ENCODE measurements at places on chromosomes 4 and X.

DNA sequence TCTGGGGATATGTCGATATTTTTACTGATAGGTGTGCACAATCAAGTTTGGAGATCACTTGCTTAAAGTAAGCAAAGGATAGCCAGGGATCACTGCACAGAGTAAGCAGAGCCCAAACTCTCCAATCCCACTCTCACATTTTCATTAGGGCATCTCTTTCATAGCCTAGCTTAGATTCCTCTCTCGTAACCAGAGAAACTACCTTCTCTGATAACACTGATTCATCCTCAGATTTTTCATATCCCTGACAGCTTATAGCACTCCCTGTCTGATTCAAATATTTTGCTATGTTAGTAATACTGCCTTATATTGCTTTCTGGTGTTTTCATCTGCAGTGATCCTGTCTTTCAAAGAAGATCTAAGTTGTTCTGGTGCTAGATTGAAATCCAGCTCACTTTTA lies 123.7 kb downstream of the CBLL2 start:
- DNase-seq: no peak

DNA sequence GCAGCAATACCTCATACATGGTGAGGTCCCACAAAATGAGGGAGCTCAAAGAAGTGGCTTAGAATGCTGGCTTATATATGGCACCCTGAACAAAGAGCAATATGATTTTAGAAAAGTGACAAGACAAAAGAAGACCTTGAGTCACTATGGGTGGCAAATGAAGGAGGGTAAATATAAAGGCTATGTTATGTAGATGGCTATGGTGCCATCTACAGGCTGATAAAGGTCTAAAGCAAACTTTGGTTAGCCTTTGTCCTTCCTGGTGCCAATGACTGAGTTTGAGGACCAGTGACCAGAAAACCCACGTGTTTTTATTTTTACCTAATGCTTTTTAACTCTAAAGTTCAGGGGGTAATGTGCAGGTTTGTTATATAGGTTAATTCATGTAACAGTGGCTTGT lies 151.8 kb downstream of the CCNG2 start:
- DNase-seq: no peak

DNA sequence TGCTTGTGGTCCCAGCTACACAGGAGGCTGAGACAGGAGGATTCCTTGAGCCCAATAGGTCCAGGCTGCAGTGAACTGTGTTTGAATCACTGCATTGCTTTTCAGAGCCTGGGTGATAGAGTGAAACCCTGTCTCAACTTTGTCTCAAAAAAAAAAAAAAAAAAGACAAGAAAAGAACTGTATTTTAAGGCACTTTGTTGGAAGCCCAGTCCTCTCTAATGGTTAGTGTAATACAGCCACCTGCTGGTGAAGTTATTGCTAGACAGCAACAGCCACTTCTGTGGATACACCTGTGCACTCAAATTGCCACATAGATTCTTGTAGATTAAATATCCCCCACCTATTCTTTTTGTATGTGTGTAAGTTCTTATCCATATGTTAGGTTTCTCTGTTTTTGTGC lies 10.1 kb upstream of the FGG start:
- no peak for DNase-seq

- no peak for DNase-seq
These were observed 19.3 kb upstream of the ADD1 start for GRCh38 chr4:2824329-2824835.

DNA sequence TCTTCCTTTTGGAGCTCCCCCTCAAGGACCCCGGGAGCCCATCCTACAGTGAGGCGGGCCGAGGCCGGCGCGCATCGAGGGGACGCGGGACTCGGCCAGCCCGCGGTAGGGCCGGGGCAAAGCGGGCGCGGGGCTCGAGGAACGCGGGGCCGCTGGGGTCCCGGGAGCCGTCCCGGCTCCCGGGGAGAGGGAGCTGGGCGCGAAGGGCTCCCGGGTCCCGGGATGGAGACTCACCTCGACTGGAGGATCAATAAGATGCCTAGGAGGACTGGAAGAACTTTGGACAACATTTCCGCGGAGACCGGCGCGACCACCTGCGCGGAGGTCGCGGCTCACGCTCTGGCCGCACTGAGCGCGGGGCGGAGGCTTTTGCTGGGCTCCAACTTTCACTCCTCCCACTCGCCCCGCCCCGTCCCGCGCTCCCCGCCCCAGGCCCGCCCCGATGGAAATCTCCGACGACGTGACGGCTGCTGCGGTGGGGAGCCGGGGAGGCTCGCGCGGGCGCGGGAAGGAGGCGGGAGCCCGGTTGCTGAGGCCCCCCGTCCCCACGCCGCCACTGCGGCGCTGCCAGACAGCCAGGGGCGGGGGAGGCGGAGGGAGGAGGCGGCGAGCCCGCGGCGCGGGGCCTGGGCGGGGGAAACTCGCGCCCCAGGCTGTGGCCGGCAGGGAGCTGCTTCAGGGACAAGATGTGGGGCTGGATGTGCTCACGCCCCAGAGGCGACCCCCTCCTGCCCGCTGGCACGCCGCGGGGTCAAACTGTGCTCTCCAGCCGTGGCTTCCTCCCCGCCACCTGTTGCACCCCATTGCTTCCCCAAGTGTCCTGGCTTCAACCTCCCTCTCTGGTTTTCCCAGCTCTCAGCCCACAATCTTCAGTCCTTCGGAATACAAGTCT lies at the start of gene GABRE:
TSS of gene GABRE (minus strand) at position 341 of the 892 bp plus-strand sequence. CDS start at position 290, 51 bp downstream.
- no peak for DNase-seq

- peak; percentile 27 for DNase-seq
These were observed 1.9 kb upstream of the HAUS3 start for GRCh38 chr4:2243681-2244380.

- DNase-seq: no peak
These were observed 140.0 kb downstream of the DHRSX start for GRCh38 chrX:2360731-2361130.

DNA sequence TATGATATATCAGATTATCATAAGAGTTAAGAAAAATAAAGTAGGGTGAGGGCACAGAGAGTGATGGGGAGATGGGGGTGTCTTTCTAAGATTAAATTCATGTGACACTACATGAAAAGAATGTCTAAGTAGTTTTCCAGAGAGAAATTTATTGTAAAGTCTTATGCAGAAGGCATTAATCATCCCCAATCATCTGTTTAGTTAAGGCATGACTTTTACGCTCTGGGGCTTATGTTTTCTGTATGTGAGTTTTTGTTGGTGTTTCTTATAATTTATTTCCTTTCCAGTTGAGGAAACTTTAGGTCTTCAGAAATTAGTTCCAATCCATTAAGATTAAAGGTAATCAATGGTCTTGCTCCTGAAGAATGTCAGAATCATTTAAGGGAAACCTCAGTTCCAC lies 383.0 kb upstream of the GALNT7 start:
- DNase-seq: no peak

DNA sequence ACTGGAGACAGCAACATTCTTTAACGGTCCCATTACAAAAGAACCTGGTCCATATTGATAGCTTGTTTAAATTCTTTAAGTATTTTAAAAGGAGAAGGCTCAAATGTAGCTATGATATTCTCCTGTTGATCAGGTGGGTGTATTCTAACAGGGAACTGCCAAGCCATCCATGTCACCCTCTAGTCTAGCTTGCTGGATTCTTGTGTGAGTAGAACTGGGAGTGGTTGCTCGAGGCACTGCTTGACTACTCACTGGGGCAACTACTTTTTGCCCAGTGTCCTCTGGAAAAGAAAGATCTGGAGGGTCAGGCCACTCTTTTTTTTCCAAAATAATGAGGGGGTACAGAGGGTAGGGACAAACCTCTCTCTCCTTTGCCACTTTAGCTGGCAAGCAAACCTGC lies 155.1 kb downstream of the ZNF518B start:
- no peak for DNase-seq

GRCh38 chr4:94165256-94165655 lies 42.4 kb upstream of the SMARCAD1 start:
- no peak for DNase-seq

DNA sequence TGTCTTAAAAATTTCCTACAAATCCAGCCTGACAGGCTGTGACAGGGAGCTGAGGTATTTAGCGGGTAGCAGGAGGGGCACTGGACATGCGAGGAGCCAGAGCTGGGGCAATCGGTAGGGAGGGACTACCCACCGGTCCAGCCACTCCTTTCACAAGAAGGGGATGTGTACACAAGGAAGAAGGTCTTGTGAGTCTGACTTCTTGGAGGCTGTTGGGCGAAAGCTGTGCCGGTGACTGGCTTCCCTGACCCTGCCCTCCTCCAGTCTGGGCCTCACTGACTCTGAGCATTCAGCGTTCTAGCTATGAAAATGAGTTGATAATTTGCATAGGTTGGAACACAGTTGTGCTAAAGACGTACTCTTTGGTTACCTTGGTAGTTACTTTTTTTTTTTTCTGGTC lies 12.7 kb upstream of the CXCL8 start:
- no peak for DNase-seq

DNA sequence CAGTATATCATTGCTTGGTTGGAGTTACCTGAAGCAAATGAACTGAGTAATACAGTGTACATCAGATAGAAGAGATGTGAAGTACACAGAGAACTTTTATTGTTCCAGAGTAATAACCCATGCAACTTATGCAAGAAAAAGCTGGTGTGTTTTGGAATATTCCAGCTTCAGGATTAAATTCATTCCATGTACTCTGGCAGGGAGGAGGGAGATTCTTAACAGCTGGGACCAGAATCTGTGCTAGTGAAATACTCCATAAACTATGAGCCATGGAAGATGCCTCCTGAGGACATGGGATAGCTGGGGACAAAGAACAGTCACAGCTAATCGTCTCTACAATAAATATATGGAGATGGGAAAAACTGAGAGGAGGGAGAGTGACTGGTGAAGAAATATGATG lies 101.6 kb upstream of the OTUD4 start:
- DNase-seq: no peak

DNA sequence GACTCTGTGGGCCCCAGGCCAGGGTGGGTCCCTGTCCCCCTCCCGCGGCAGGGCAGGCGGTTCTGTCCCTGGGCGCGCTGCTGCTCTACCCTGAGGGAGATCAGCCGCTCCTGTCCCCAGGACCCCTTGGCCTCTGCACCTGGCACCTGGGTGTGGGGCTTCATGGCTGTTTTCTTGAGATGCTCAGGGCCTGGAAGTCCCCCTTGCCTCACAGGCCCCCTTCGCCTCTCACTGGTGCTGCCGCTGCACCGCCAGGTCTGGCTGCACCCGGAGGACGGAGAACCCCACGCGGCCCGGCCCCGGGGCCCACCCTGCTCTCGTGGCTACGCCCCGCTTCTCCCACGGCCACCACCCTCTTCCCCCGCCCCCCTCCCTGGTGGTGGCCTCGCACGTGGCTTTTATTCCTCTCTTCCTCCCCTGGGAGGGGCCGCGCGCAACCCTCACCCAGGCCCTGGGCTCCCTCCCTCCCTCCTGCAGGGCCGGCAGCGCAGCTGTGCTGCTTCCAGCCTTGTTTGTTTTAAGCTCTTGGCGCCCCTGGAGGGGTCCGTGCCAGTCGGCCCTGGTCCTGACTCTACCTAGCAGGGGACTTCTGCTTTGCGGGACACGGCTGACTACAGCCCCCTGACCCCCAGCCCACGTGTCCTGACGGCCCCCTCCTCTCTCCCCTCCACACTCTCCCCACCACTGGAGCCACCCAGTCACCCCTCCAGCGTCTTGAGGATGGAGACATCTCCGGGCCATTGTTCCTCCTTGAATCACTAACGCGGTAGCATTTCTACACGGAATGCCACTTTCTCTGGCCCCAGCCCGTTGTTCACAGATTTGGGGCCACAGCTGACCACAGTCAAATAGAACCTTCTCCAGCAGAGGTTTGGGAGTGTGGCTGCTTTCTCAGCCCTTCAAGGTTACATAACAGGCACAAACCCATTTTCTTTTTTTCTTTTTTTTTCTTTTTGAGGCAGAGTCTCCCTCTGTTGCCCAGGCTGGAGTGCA lies 20.6 kb upstream of the CLDN24 start:
- peak; percentile 23 for DNase-seq

GRCh38 chrX:10847333-10847732 lies 226.9 kb upstream of the MID1 start:
- no peak for DNase-seq

GRCh38 chr4:26496207-26496783 lies 6.0 kb upstream of the CCKAR start:
- no peak for DNase-seq

DNA sequence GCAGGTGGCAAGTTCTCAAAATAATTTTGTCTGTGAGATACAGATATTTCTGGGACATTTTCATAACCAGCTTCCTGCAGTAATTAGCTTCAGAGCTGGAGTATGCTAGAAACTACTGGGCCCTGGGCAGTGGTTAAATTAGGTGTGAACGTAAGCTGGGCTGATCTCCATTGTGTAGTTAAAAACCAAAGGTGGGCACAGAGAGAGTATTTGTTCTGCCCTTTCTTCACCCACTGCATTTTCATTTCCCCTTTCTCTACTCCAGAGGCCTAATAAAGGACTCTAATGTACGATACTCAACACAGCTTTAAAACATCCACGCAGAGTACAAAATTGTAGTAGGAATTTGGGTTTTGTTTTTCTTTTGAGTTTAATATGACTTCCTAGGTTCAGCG lies 252.7 kb downstream of the SPRY1 start:
- DNase-seq: no peak

- DNase-seq: no peak
These were observed 41.9 kb upstream of the NSG1 start for GRCh38 chr4:4344915-4345527.

DNA sequence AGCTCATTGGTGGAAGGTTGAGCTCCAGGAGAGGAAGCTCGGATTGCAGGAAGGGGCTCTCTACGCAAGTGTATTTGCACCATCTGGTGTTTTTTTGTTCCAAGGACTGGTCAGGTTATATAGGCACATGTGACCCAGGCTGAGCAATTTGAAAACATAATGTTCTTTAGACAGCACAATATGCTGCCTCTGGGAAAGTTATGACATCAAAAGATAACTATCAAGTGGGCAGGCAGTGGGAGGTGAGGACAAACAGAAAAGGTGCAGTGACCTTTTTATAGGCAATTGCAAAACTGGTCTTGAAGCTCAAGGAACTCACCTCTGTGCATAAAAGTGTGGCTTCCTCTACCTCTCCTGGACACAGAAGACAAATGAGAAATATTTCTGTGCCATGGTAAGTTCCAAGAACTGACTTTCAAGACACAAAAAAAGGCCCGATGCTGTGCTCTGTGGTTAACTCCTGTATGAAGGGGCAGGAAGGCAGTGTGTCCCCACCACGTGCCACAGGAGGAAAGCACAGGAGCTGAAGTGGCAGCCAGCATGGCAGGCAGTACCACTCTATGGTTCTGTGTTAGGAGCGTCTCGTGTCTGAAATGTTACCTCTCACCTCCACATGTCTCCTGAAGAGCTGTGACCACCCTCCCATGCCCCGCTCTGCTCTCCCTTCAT lies 128.6 kb downstream of the SHROOM3 start:
- DNase-seq: no peak

- DNase-seq: no peak
These were observed 33.7 kb upstream of the ANKRD50 start for GRCh38 chr4:124745985-124746801.

GRCh38 chrX:29813174-29813573 lies 402.2 kb upstream of the MAGEB2 start:
- DNase-seq: no peak
